SJSA1 (cell line): ENCODE measurements at places on chromosomes 5 and 9. TPM values are rescaled to one million over a fixed set of nuclear protein-coding genes. Genes with fewer than 3 reads are reported as not detected.

- no peak for DNase-seq
Measured at GRCh38 chr5:124459984-124460383, 286.5 kb downstream of the ZNF608 start.

DNA sequence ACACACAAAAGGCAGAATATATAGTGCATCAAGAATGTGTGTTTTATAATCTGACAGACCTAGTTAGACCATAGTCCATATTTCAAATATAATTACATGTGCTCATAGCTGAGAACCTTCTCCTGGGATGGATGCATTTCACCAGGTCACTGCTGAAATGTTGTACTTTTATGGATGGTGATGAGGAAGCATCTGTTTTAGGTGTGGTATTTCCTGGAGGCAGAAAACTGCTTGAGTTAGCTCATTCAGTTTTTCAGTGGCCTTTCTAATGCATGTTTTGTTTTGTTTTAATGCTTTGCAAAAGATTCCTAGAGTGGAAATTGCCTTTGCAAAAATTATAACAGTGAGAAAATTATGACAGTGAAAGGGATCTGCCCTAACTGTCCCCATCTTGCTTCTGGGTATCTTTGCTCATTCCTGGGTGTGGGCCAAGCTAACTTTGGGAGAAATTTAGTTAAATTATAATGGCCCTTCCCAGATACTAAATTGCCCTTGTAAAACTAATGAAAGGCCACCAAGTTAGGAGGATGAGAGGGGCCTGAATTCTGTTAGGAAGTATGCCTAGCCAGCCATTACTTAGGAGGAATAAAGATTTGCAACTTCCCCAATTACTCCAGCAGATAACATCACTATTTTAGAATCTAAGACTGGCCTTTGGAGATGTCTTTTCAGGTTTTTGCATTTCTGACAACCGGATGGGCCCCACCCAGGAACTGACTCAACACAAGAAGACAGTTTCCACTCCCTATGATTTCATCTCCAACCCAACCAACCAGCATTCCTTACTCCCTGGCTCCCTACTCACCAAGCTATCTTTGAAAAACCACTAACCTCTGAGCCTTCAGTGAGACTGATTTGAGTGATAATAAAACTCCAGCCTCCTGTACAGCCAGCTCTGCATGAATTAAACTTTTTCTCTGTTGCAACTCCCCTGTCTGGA is 7.0 kb upstream of the IL12B start:
- peak; percentile 75 for DNase-seq

GRCh38 chr9:129685220-129685932 is 19.9 kb downstream of the PRRX2 start:
- peak; percentile 49 for DNase-seq

DNA sequence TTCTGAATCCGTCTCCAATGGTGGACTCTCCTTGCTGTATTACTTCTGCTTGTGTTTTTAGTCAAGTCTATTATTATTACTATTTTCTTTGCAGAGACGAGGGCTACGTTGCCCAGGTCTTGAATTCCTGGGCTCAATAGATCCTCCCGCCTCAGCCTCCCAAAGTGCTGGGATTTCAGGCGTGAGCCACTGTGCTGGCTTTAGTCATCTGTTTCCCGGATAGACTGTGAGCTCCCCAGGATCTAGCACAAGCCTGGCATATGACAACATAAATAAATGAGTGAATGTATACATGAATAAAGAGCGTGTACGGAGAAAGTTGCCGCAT is 439 bp upstream of the DDX46 start:
- DNase-seq = no peak

SLU7 gene
- 71.1 and 102 TPM in 2 replicates for total RNA-seq

FBXL7 gene
- 10.4 and 14.6 TPM in 2 replicates for total RNA-seq

PCDHB14 gene
- 18.6 and 28.4 TPM in 2 replicates for total RNA-seq

PKD2L2 gene
- total RNA-seq = not detected in 2 replicates
